Naive B cell (primary cell): ENCODE measurements at places on chromosomes 11 and 22. TPM values are rescaled to one million over a fixed set of nuclear protein-coding genes. Genes with fewer than 3 reads are reported as not detected.

DNA sequence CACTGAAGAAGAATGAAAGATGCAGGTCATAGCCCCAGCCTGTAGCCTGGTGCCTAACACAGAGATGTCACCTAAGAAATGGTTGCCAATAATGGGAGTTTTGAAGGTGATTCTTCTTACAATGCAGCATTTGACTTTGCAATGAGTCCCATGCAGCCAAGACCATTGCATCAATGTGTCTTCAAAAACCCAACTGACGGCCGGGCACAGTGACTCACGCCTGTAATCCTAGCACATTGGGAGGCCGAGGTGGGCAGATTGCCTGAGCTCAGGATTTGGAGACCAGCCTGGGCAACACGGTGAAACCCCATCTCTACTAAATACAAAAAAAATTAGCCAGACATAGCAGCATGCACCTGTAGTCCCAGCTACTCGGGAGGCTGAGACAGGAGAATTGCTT, 89.3 kb upstream of the ASPHD2 start:
- no peak for DNase-seq

DNA sequence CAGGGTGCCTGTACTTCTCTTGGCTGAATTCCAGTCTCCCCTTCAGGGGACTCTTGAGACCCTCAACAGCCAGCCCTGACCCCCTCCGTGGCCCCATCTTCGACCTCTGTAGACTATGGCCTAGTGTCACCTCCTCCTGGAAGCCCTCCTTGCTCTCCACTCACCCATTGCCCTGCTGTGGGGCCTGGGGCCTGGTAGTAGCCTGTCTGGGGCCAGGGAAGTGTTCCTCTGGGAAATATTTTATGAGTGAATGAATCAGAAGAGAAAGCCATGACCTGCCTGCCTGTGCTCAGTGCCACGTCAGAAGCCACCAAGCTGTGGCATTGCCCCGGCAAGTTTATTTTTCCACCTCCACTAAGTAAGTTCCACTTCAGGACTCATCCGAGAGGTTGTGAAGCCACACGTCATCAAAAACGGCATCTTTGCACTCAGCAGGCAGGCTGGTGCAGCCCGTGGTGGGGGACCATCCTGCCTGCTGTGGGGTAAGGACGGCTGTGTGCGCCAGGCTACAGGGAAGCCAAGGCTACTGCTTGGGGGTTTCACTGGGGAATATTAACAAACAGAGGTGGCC, 59.6 kb upstream of the PPARA start:
- no peak for DNase-seq

GRCh38 chr11:134052988-134053945, 15.6 kb upstream of the JAM3 start:
- DNase-seq, result no peak

- DNase-seq, result no peak
Measured at GRCh38 chr11:11786771-11787170, 55.0 kb upstream of the USP47 start.

GRCh38 chr11:118657709-118658428, 21.6 kb downstream of the TREH start:
- no peak for DNase-seq

DNA sequence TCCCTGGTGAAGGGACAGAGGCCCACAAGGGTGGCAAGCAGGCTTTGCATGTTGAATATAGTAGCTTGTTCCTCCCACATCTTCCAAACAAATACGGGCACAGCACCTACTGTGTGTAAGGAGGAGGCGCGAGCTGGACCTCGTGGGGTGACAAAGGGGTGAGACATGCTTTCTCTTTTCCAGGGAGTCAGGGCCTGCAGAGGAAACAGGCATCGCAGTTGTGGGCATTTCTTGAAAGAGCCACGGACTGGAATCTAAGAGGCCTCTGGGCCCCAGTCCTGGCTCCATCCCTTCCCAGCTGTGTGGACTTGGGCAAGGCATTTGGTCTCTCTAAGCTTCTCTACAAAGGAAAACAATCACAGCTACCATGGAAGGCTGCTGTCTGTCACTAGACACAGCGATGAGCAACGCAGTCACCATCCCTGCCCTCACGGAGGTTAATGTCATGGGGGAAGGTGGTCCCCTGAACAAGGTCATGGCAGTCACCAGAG, 13.0 kb upstream of the CDC42EP1 start:
- no peak for DNase-seq

- no peak for DNase-seq
Measured at GRCh38 chr11:2930704-2931419, 1.6 kb upstream of the PHLDA2 start.

DNA sequence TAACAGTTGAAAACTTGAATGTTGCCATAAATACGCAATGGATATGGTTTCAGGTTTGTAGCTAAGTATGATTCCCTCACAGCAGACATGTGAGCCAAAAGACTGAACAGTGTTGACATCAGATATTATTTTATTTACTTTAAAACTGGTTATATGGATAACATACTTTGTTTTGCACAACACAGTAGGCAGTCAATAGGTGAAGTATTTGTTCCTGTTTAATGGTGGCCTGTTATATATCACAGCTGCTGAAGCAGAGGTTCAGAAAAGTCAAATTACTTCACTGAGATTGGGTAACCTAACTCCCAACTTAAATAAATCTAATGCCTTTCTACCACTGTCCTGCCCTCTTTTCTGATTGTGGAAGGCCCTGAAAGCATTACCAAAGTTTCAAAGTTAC, 44.6 kb downstream of the YAP1 start:
- no peak for DNase-seq

GRCh38 chr22:39239561-39240423, 5.0 kb downstream of the PDGFB start:
- no peak for DNase-seq

DNA sequence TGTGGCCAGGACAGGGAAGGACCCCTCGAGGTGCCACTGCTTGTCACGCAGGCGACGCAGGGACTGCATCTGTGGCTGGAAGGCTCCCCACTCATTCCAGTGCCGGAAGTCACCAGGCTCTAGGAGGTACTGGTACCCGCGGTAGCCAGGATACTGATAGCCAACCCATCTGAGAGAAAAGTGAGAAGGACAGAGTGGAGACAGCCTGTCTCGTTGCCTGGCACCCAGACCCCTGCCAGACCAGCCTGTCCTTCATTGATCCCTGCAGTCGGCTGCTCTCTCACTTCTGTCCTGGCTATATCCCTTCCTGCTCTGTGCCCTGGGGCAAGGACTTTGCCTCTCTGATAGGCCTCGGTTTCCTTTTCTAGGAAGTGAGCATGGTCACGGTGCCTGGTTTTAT, 9.6 kb upstream of the TPST2 start:
- no peak for DNase-seq

TRIM48 gene
- not detected for polyA plus RNA-seq

PLEKHB1 gene
- polyA plus RNA-seq, result 9.3 TPM
